ENCODE measurements at places on chromosomes 2 and 18.

DNA sequence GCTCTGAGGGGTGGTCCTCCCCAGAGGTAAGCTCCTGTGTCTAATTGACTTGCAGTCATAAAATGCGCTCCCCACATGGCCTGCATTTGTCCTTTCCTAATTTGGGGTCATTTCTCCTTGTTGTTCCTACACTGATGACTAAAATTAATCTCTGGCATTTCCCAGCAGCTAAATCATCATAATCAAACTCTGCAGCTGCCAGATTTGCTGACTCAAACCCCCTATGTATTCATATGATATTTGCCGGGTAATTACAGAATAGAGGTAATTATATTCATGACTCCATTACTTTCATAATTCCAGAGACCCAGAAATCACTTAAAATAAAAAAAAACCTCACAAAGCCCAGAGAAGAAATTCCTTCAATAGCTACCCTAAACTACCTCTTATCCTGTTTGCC lies 331.4 kb upstream of the KLHL29 start:
- DNase-seq, result no peak

DNA sequence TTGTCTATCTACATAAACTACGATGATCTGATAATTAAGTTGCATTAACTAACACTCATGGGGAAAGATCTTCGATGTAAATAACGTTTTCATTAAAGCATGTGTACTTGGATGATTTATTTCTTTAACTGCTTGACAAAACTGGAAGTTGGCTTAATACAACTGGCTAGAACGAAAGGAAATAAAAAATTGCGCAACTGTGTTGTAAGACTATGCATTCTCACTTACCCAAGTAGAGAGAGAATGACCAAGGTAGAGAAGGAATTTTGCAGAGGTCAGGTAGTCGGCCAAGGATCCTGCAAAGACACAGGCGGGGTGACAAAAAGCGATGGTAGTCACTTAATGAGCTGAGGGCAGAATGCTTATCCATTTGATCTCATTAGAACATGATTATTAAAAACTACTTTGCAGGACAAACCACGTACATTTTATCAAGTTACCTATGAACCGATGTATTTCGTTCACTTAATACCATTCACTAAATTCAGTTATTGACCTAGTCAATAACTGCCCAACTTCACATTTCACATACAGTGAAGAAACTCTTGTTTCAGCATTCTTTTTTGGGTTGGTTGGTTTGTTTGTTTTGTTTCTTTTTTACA lies 900 bp downstream of the SLC40A1 start:
- peak; percentile 27 for DNase-seq

DNA sequence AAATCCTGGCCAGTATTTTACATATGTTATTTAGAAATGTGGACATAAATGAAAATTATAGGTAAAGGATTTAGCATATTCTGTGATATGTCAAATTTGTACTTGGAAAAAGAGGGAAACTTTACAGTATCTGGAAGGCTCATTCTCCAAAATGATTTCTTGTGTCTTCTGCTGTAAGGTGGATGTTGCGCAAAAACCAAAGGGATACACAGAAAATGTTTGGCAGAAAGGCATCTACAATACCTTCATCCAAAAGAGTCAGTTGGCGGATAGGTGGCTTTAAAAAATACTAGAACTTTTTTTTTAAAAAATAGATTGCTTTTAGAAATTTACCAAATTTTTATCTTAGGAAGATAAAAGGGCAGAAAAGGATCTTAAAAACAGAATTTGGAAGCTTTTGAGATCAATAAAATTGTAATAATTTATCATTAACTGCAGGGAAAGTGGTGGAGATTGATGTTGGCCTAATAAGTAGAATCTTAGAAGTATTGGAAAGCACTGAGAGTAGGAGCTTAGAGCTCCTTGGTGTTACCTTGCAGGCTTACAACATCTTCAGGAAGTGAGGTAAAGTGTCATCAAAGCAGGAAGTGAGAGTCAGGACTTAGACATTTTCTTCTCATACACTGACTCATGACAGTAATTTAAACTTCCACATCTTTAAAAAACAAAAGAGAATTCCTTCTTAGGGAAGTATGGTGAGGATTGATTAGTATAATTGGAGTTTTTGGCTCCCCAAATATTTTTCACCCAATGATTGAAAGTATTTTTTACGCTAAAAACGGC lies 2.1 kb downstream of the NABP1 start:
- no peak for DNase-seq

DNA sequence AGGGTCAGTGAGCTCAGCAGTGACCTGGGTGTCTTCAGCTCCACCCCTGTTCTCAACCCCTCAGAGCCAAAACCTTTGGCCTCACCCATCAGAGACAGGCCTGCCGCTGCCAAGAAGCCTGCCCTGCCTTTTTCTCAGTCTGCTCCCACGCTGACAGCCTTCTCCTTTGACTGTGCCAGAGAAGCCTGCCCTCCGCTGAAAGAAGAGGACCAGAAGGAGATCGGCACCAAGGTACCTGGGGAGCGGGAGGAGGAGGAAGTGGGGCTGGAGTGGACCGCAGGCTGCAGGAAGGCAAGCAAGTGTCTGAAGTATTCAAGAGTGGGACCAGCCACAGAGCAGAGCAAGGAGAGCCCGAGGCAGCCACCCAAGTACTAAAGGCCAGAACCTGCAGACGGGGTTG lies 33.2 kb downstream of the TOGARAM2 start:
- no peak for DNase-seq

- no peak for DNase-seq
These were observed 61.0 kb upstream of the SERPINE2 start for GRCh38 chr2:224099861-224100643.

DNA sequence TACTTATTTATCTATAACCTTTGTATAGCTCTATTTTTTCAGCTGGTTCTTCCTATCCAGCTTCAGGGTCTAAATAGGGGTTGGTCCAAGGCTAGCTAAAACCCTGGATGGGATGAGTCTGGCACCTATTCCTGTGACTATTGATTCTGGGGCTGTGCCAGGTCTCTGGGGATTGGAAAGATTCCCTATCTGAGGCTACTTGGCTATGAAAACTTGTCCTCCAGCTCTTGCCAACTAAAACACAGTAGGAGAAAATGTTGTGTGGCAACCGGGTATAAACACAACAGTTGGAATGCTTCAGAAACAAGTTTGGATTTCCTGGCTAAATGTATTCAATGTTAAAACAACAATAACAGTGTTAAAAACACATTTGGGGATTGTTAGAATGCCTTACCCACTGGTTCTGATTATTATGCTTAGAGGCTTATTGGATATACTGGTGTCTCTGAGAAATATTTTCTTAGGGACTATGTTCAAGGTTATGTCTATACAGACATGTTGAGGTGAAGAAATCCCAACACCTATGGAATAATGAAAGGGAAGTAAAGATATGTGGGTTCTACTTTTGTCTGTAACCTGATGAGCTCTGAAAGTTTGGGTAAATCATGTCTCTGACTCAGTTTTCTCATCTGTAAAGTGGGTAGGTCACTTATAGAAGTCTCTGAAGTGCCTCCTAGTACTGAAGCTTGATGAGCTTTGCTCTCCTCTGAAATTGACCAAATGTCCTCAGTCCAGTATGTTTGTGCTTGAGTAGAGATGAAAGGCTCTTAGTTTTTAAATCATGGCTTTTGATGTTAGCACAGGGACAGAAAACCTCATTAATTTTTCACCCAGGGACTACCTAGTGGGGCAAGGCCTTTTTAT lies 460.7 kb downstream of the MTX2 start:
- DNase-seq, result peak; percentile 41

DNA sequence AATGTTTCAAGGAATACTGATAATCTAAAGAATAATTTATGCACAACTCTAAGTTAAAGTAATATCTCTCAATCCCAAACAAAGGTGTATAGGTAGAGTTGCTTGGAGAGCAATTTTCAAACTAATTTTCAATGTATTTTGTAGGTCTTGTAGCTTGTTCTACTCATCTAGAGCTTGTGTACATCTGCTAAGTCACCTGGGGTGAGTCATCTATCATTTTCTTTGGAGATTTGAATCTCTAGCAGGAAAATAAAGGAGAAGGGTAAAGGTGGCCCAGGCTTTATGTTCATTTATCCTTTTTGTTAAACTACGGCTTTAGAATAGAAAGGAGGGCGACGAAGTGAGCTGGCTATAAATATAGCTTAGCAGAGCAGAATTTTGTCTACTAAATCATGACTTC lies 76.8 kb upstream of the THUMPD2 start:
- DNase-seq, result no peak

DNA sequence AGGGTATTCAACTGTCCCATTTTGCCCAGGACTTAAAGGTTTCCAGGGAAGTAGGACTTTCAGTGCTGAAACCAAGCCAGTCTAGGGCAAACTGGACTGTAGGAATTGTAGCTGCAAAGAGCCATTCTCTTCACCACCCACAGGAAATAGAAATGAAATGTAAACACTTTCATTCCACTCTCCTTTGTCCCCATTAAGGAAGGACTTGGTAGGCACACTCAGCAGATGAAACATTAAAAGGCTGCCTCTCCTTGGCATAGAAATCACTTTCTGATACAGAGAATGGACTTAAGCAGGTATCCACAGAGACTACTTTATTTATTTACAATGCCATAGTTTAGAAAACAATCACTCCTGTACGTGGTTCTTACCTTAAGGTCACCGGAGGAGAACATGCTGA lies 102.9 kb upstream of the CCDC195 start:
- DNase-seq, result no peak

DNA sequence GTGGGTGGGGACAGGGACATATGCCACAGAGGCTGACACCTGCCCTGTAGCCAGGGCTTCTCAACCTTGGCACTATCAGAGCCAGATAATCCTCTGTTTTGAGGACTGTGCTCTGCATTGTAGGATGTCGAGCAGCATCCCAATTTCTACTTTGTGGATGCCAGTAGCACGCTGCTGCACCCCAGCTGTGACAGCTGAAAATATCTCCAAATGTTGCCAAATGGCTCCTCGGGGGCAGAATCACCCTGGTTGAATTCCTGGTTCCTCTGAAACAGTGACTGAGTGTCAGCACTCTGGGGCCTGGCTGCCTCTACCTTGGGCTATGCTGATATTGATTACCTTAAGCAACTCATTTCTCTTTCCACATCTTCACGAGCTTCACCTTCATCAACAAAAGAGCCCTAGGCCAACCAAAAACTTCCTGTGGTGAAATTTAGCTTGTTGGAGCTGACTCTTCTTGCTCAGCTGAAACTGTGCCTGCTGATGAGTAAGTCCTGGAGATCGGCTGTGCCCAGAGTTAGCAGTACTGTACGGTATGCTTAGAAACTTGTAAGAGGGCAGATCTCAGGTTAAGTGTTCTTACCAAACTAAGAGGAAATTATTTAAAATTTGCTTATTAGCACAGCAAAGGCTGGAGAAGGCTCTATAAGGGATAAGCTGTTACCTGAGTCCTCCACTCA lies 138.1 kb downstream of the SEPTIN10 start:
- DNase-seq, result no peak

Data from right renal pelvis (tissue), 4 donors.